8988T (cell line): ENCODE measurements at places on chromosomes 13 and 19.
A peak's percentile ranks its signal among the peaks of the same experiment; 100 is the strongest.

DNA sequence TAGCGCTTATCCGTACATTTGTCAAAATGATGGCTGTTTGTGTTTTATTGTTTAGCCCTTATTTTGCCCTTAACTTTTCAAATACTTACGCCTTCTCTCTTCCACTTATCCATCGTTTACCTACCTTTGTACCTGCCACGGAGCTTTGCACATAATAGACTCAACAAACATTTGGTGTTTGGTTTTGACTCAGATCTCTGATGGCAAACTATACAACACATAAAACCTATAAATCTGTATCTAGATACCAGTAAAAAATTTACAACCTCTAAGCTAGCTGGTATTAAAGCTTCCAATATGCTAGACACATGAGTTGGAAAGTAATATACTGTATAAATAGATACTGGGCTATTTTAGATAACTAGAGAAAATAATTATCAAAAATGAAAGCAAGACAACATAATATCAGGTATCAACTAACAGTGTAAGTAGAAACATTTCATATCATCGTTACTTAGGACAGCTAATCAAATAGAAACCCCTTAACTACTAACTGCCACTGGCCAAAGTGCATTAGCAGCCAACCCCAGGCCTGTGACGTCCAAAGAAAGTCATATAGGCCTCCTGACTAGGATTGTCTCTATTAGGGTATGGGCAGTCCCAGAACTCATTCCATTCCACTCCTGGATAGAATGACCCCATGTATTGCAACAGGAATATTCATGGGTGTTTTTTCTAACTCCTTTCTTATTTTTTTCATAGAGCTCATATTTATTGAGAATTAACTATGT lies 53.8 kb downstream of the KCTD12 start:
- DNase-seq, result no peak

GRCh38 chr13:60303166-60303565 lies 93.9 kb upstream of the TDRD3 start:
- DNase-seq, result no peak

GRCh38 chr13:57820924-57821323 lies 189.4 kb downstream of the PCDH17 start:
- no peak for DNase-seq

- peak; percentile 50 for DNase-seq
Observed at GRCh38 chr19:1590641-1591397, 1.8 kb downstream of the MBD3 start.

DNA sequence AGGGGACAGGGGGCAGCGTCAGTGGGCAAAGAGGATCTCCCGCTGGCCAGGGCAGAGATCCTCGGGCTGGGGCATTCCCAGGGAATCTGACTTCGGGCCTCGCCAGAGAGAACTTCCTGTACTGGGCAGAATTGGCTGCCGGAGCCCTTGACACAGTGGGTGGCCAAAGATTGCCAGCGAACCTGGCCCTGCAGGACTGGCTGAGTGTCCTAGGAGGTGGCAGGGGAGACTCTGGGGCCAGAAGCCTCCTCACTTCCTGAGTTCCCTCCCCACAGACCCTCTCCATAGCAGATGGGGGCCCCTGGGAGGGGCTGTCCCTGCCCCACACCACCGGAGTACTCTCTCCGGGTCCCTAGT lies 19.3 kb downstream of the DPP9 start:
- DNase-seq, result no peak

- no peak for DNase-seq
Observed at GRCh38 chr13:87954091-87954490, 282.9 kb downstream of the SLITRK5 start.

DNA sequence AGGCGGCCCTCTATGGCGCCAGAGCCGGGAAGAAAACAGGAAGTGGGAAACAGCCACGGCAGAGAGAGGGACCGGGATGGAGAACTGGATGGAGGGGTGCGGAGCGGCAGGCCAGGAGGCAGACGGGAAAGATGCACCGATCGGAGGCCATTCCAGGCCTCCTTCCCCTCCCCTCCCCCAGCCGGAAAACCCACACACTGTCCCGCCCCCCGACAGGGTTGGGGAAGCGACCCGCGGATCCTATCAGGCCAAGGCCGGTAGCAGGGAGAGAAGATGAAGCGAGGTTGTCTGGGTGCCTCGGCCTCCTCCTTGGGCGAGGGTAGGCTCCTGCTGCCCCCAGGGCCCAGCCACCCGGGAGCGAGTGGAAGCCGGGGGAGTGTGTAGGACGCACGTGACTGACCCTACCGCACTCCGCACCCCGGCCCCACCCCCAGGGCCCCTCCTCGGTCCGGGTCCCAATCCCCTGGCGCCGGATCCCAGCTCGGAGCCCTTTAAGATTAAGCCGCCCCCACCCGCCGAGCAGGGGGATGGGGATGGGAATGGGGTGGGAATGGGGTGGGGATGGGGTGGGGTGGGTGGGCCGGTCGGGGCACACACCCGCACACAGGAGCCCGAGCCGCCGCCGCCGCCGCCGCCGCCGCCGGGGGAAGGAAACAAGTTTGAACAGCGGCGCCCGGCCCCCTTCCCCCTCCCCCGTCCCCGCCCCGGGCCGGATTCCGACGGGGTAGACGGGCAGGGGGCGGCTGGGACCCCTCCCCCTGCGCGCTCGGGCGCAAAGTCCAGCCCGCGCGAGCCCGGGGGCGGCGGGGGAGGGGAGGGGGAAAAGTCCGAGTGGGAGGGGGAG lies 1.5 kb downstream of the ERF start:
- peak; percentile 74 for DNase-seq
